ENCODE measurements at places on chromosomes 12 and 14. TPM values are rescaled to one million over a fixed set of nuclear protein-coding genes. Genes with fewer than 3 reads are reported as not detected.

The STAB2 gene
- total RNA-seq = 0.16 TPM

The MLF2 gene
- 122 TPM for total RNA-seq

The FGF6 gene
- total RNA-seq = not detected

The RFLNA gene
- not detected for total RNA-seq

Measured in esophagus mucosa (tissue), 1 donor.